ENCODE measurements at places on chromosomes 6 and 20. TPM values are rescaled to one million over a fixed set of nuclear protein-coding genes. Genes with fewer than 3 reads are reported as not detected.

Gene DNAH8
- total RNA-seq, result not detected

Gene CCDC170
- total RNA-seq, result under 0.01 TPM

Gene MYO6
- 58.1 TPM for total RNA-seq

Gene ZSWIM1
- 1.9 TPM for total RNA-seq

Gene MROH8
- 0.25 TPM for total RNA-seq

Gene TGM3
- total RNA-seq, result not detected

Gene ELOVL2
- not detected for total RNA-seq

Gene B3GAT2
- not detected for total RNA-seq

Gene PXDC1
- 104 TPM for total RNA-seq

Gene SAPCD1
- total RNA-seq, result 2.9 TPM

Gene ZNF391
- 0.50 TPM for total RNA-seq

Gene ULBP3
- 5.3 TPM for total RNA-seq

Gene SLC32A1
- total RNA-seq, result not detected

Gene ATRN
- total RNA-seq, result 81.6 TPM

Gene HAO1
- not detected for total RNA-seq

Gene BMP6
- total RNA-seq, result 330 TPM

Gene EFCAB8
- total RNA-seq, result under 0.01 TPM

Gene C6orf163
- 1.3 TPM for total RNA-seq

Gene LST1
- 0.32 TPM for total RNA-seq

Gene CCN5
- total RNA-seq, result not detected

Gene RIMS4
- not detected for total RNA-seq

Gene SLPI
- not detected for total RNA-seq

Gene SLC17A2
- total RNA-seq, result not detected

Gene FAM217B
- total RNA-seq, result 4.2 TPM

Gene NTSR1
- under 0.01 TPM for total RNA-seq

Gene NKX2-2
- not detected for total RNA-seq

Gene SASH1
- total RNA-seq, result 123 TPM

Gene PHACTR1
- total RNA-seq, result 2.7 TPM

Gene KCNK15
- not detected for total RNA-seq

Gene LYRM4
- total RNA-seq, result 16.5 TPM

Gene SLC22A7
- total RNA-seq, result not detected

Gene NT5E
- 111 TPM for total RNA-seq

Gene MRAP2
- 0.57 TPM for total RNA-seq

Gene MYB
- total RNA-seq, result not detected

Measured in bladder microvascular endothelial cell (primary cell).